Kidney (tissue), 22 donors: ENCODE measurements at places on chromosomes 13 and 19. TPM values are rescaled to one million over a fixed set of nuclear protein-coding genes. Genes with fewer than 3 reads are reported as not detected.

DNA sequence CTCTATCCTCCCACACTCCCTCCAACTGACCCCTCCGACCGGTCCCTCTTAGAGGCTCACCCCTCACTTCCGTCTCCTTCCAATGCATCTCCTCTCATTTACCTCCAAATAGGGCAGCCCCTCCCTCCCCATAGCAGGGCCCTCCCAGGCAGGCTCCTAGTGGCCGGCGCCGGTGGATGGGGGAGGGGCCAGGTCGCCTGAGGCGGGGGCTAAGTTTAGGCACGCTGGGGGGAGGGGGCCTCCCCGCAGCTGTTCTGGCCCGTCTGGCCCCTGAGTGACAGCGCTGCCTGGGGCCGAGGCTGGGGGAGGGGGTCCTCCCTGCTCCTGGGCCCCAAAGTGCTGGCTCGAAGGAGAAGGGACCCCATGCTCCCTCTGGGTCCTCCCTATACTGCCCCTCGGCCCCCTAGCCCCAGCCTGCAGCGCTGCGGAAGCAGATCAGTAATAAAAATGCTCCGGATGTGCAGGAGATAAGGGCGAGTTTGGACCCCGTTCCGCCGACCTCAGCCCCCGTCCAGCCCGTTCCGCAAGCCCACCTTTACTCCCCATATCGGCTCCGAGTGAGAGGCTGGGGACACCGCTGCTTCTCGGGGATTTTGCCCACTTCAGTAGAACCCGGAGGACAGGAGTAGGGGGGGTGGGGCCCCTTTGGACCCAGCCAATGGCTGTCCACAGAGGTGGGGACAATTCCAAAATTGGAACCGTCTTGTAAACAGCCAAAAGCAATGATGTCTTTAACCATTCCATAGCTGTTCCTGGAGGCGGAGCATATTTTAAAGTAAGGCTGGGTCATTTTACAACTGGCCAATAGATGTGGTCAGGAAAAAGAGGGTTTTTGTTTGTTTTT, 4.0 kb downstream of the RTN2 start:
- peaks cover 4% of the 10 kb centered on the region for H3K27me3 ChIP-seq
- no peaks in the 10 kb centered on the region for H3K36me3 ChIP-seq
- peak overlapping the region; percentile 53 for H3K4me3 ChIP-seq
- H3K4me1 ChIP-seq = peaks cover 9% of the 10 kb centered on the region
- peak; percentile 85 for DNase-seq

DNA sequence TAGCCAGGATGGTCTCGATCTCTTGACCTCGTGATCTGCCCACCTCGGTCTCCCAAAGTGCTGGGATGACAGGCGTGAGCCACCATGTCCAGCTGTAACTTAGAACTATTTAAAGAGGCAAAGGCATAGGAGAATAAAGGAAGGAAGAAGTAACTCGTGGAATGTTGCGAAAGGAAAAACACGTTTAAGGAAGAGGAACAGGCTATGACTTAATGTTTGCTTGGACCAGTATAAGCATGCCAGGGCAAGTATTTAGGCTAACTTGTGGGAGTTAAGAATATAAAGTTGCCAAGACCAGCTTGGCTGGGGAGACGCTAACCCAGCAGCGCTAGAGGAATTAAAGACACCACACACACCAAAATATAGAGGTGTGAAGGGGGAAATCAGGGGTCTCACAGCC, 33.5 kb downstream of the ZNF844 start:
- no peaks in the 10 kb centered on the region for H3K36me3 ChIP-seq
- H3K27me3 ChIP-seq = no peaks in the 10 kb centered on the region
- no peak overlapping the region for H3K4me3 ChIP-seq
- DNase-seq = no peak
- no peaks in the 10 kb centered on the region for H3K4me1 ChIP-seq

GRCh38 chr13:80037505-80037888, 303.4 kb downstream of the SPRY2 start:
- H3K27ac ChIP-seq = no peak overlapping the region
- no peak for DNase-seq
- H3K27me3 ChIP-seq = no peaks in the 10 kb centered on the region
- H3K36me3 ChIP-seq = no peaks in the 10 kb centered on the region
- H3K4me1 ChIP-seq = no peaks in the 10 kb centered on the region

DNA sequence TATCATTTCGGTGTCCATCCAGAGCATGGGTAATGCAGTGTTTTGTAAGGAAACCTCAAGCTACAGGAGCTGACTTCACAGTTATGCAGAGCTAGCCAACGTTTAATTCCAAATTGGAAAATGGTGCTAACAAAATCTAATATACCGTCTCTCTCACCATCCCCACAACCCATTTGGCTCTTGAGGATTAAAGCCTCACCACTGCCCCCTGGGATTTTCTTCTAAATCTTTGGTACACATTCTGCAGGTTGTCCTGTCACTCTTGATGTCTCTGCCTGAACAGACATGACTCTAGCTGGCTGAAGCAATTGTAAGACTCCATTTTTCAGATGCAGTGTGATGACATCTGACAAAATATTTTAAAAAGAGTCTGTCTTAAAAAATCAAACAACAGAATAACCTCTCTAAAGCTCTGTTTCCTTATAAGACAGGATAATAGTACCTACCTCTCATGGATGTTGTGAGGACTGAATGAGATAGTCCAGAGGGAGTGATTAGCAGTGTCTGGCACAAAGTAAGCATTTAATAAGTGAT, 451.8 kb downstream of the SUCLA2 start:
- DNase-seq = no peak
- no peaks in the 10 kb centered on the region for H3K27me3 ChIP-seq
- H3K4me3 ChIP-seq = no peak overlapping the region
- peaks cover 8% of the 10 kb centered on the region for H3K4me1 ChIP-seq

Gene EPS8L1
- 95.0 TPM for total RNA-seq

DNA sequence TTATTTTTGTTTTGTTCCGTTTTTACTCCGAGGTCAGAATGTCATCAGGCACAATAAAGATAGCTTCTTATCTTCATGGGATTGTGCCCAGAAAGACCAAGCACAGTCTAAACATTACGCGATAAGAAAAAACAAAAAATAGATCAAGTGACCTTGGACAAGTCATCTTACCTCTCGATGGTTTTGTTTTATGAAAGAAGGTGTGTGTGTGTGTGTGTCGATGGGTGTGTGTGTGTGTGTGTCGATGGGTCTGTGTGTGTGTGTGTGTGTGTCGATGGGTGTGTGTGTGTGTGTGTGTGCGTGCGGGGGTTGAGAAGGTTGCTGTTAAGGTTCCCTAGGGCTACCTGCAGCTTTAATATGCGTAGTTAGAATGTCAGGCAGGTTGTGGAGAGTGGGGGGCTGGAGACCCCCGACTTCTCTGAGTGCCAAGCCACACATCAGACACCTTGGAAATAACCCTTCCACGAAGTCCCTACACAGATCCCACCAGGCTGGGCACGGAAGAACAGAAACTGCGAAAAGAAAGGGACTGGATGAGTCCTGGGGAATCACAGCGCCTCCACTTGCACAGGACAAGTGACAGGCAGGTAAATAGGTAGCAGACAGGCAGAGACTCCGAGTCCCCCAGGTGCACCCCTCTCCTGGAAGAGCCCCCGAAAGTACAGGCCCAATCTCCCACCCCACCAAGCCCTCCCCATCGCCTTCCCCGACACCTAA, 458 bp upstream of the ATP8A2 start:
- peaks cover 22% of the 10 kb centered on the region for H3K27me3 ChIP-seq
- DNase-seq = no peak
- no peak overlapping the region for H3K27ac ChIP-seq

DNA sequence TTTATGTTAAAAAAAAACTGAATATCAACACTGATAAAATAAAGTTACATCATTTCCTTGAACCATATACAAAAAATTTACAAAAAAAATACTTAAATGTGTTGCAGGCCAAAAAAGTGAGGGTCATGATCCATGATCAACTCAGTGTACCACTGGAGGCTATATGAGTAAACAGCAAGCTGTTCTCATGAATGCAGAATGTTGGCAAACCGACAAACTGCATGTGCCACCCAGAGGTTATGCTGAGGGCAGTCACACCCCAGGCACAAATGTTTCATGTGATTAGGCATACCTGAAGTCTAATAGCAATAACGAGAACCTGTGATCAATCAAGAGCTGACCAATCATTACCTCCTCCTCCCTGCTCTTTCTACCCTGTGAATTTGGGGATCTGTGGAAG, 91.9 kb downstream of the ZNF431 start:
- no peak for DNase-seq
- H3K27me3 ChIP-seq = no peaks in the 10 kb centered on the region
- no peak overlapping the region for H3K27ac ChIP-seq
- H3K4me3 ChIP-seq = no peak overlapping the region
- H3K4me1 ChIP-seq = no peaks in the 10 kb centered on the region
- no peaks in the 10 kb centered on the region for H3K36me3 ChIP-seq

GRCh38 chr19:11995174-11995573, 30.3 kb downstream of the ZNF763 start:
- no peak overlapping the region for H3K4me3 ChIP-seq
- peak; percentile 6 for DNase-seq
- no peaks in the 10 kb centered on the region for H3K36me3 ChIP-seq
- H3K27ac ChIP-seq = no peak overlapping the region
- H3K4me1 ChIP-seq = no peaks in the 10 kb centered on the region
- H3K27me3 ChIP-seq = no peaks in the 10 kb centered on the region

Gene PLPP2
- 28.7 TPM for total RNA-seq

- H3K4me3 ChIP-seq = no peak overlapping the region
- no peak for DNase-seq
- no peaks in the 10 kb centered on the region for H3K27me3 ChIP-seq
- H3K4me1 ChIP-seq = no peaks in the 10 kb centered on the region
These were observed 25.2 kb downstream of the RXFP2 start for GRCh38 chr13:31764556-31764955.

GRCh38 chr19:15555759-15556633, 47.7 kb downstream of the CYP4F22 start:
- H3K36me3 ChIP-seq = no peaks in the 10 kb centered on the region
- peak; percentile 93 for DNase-seq
- H3K27me3 ChIP-seq = peaks cover 2% of the 10 kb centered on the region
- H3K4me1 ChIP-seq = peaks cover 11% of the 10 kb centered on the region
- H3K27ac ChIP-seq = no peak overlapping the region
- H3K4me3 ChIP-seq = peak overlapping the region; percentile 34

DNA sequence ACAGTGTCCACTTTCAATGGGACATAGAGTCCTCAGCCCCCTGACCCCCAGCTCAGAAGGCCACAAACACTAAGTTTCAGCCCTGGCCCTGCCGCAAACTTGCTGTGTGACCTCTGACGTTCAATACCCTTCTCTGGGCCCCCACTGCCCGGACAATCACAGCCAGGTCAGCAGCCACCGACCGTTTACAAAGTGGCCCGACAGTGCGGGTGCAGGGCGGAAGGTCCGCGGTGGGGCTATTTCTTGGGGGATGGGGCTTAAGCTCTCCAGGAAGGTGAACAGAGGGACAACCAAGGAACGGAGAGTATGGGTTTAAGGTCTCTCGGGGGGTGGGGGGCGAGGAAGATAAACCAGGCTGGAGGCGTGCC, 496 bp downstream of the SMIM7 start:
- peaks cover 5% of the 10 kb centered on the region for H3K36me3 ChIP-seq
- peak overlapping the region; percentile 69 for H3K27ac ChIP-seq
- H3K4me1 ChIP-seq = no peaks in the 10 kb centered on the region

- peaks cover 23% of the 10 kb centered on the region for H3K4me1 ChIP-seq
- peak overlapping the region; percentile 40 for H3K4me3 ChIP-seq
- DNase-seq = peak; percentile 81
- no peaks in the 10 kb centered on the region for H3K27me3 ChIP-seq
- no peaks in the 10 kb centered on the region for H3K36me3 ChIP-seq
- H3K27ac ChIP-seq = peak overlapping the region; percentile 67
These were observed 477 bp downstream of the CUL4A start for GRCh38 chr13:113209759-113210421.

GRCh38 chr19:5775668-5776309, 8.8 kb downstream of the PRR22 start:
- no peaks in the 10 kb centered on the region for H3K36me3 ChIP-seq
- no peak for DNase-seq
- no peak overlapping the region for H3K27ac ChIP-seq
- H3K4me1 ChIP-seq = no peaks in the 10 kb centered on the region

- no peak for DNase-seq
- H3K27ac ChIP-seq = no peak overlapping the region
- H3K4me1 ChIP-seq = no peaks in the 10 kb centered on the region
- no peak overlapping the region for H3K4me3 ChIP-seq
- no peaks in the 10 kb centered on the region for H3K27me3 ChIP-seq
- H3K36me3 ChIP-seq = no peaks in the 10 kb centered on the region
These were observed 15.6 kb upstream of the LILRB1 start for GRCh38 chr19:54614726-54615125.

DNA sequence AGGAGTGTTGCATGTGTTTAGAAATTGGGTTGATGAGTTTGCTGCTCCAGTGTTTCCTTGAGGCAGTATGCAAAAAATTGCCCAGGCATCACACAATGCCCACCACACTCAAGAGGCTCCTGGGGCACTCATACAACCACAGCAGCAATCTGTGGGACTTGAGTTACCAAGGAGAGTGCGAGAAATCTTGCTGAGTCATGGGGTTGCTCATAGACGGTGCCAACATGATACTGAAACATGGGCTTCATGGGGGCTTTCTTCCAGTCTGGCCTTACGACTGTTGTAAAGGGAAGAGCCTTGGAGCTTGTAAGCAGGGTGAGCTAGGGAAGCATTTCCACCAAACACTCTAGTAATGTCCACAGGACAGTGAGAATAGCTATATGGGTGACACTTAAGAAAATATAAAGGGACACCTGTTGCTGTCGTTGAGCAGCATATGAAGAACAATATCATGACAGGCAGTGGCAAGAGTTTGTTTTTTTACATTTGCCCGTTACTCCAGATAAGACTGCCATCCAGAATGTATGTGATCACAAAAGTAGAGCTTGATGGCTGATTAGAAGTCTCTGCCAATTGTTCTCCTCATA, 1237.4 kb downstream of the UQCRFS1 start:
- H3K27ac ChIP-seq = no peak overlapping the region
- no peaks in the 10 kb centered on the region for H3K36me3 ChIP-seq
- peaks cover 3% of the 10 kb centered on the region for H3K4me1 ChIP-seq

DNA sequence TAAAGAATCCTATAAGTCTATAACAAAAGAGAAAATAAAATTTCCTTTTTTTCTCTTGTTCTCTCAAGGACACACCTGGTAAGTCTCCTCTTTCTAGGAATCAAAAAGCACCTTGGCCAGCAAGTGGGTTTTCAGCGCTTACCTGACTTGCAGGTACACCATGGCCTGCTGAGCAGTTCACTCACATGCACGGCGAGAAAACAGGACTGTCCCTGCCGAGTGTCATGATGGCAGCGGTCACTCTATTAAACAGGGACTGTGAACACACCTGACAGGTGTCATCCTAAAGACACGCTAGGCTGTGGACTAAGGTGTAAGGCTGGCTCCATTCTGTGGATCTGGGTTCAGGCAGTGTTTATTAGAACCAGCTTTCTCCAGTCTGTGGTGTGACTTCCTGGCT, 170.2 kb downstream of the TEX29 start:
- no peak for DNase-seq
- no peaks in the 10 kb centered on the region for H3K4me1 ChIP-seq
- no peak overlapping the region for H3K4me3 ChIP-seq
- no peaks in the 10 kb centered on the region for H3K27me3 ChIP-seq
- H3K27ac ChIP-seq = no peak overlapping the region

Gene LGALS4
- 12.2 TPM for total RNA-seq

- H3K4me3 ChIP-seq = no peak overlapping the region
- H3K27ac ChIP-seq = no peak overlapping the region
- no peaks in the 10 kb centered on the region for H3K36me3 ChIP-seq
- H3K27me3 ChIP-seq = no peaks in the 10 kb centered on the region
- DNase-seq = peak; percentile 77
These were observed 86.1 kb downstream of the KLF12 start for GRCh38 chr13:74047931-74048600.
